ENCODE measurements at places on chromosomes 1 and 21.

DNA sequence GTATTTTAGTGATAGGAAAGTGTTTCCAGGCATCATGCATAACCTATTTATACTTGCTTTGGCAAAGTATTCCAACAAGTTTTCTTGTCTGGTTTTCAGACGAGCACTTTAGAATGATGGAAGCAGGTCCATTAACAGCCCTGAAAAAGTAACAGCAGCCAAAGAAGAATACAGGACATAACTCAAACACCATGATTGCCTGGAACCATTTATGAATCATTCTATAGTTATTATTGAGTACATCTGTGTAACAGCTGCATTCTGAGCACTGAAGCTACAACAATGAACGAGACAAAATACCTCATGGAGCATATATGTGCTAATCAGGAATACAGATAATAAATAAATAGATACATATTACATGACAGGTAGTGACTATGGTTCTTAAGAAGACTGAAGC, 12.6 kb downstream of the IL10RB start:
- no peak for DNase-seq

- no peak for DNase-seq
Observed at GRCh38 chr1:238581332-238581731, 690.6 kb upstream of the ZP4 start.

DNA sequence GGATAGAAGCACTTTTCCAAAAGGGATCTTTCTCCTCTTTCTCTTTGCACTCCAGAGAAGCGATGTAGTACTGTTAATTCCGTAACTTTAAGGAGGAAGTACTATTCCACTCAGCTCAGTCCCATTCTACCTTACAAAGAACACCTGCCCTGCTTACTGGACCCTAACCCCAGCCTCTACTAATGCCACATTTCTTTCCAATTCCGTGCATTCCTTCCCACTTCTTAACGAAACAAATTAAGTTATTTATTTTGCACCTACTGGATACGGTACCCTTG, 511 bp downstream of the NDC1 start:
- no peak for DNase-seq

DNA sequence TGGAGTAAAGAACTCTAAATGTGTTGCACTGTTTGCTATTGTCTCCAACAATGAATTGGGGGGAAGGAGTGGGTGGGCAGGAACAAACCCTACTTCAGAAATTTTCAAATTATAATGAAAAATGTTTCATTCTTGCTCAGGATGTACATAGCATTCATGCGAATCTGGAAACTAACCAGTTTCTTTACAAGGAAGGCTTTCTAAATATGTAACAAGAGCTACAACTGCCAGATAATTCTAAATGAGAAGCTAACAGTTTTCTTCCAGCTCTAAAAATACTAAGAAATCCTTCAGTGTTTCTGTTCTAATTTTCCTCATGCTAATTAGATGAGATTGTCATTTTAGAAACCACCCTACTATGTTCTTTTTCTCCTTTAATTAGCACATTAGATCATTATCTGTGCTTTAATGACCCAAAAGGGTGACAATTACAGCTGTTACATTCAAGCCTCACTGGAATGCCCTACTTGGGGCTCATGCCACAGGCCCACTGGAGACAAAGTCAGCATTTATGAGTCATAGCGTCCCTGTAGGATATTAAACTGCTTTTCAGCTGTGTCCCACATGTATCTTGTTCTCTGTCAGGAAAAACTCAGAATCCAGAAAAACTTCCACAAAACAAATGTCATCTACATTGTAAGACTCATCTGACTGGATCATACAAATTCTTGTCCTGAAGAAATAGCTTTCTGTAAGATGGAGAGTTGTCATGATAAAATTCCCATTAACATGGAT, 804.6 kb upstream of the CXADR start:
- no peak for DNase-seq

- DNase-seq: no peak
Observed at GRCh38 chr1:103761896-103762295, 12.2 kb downstream of the AMY1C start.

DNA sequence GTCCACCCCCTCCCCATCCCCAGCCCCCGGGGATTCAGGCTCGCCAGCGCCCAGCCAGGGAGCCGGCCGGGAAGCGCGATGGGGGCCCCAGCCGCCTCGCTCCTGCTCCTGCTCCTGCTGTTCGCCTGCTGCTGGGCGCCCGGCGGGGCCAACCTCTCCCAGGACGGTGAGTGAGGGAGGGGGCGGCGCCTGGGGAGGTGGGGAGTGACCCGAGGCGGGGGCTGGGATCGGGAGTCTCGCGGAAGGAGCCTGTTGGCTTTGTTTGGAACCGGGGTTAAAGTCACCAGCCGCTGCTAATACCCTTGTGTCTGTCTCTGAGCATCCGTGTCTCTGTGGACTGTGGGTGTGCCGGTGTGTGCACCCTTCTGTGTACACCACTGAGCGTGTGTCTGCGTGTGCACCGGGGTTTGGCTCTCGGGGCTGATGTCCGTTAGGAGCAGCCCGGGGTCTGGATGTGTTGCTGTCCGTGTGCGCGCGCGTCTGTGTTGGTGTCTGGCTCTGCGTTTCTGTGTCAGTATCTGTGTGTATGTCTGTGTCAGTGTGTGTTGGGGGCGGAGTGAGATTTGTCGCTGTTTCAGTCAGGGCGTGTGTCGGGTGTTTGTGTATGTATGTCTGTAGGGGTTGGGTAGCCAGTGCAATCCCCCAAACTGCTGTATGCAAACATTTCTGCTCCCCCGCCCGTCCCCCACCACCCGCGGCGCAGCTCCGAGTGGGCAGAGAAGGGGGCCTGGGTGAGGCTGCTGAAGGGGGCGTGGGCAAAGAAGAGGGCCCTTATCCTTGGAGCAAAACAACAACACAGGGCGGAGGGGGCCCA, 480 bp downstream of the CADM3 start:
- no peak for DNase-seq

- no peak for DNase-seq
Observed at GRCh38 chr1:198165927-198166647, 9.3 kb downstream of the NEK7 start.
